ENCODE measurements at places on chromosomes 2 and 18. TPM values are rescaled to one million over a fixed set of nuclear protein-coding genes. Genes with fewer than 3 reads are reported as not detected.

MAP4K4 gene
- total RNA-seq: 102 TPM

RNU2-63P gene
- total RNA-seq: not detected

PPIG gene
- total RNA-seq: 54.8 TPM

OTOS gene
- not detected for total RNA-seq

ARHGAP25 gene
- 0.18 TPM for total RNA-seq

IL1F10 gene
- not detected for total RNA-seq

Data from A549 treated with Hydrocortisone at 1 μM for 4 hours (cell line).